Cardiac septum (tissue), 1 donor: ENCODE measurements at places on chromosomes 4 and X. TPM values are rescaled to one million over a fixed set of nuclear protein-coding genes. Genes with fewer than 3 reads are reported as not detected.
A peak's percentile ranks its signal among the peaks of the same experiment; 100 is the strongest.

- no peak for DNase-seq
These were observed 2.1 kb downstream of the CNGA2 start for GRCh38 chrX:151736685-151737084.

DNA sequence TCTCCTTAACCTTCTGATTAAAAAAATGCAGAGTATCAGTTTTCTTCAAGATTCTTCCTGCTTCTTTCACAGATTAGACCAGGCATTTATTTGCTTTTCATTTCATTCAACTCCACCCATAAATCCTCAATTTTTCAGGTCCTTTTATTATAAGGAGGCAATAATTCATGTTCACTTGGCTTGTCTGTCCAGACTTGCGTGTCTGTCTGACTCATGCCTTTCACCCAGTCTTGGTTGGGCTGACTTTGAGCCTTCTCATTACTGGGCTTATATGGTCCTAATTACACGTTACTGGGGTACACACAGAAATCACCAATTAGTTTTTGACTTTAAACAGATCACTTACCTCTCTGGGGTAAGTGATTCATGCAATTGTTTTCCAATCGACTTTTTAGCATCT is 48.8 kb upstream of the GALNT7 start:
- no peak for DNase-seq

DNA sequence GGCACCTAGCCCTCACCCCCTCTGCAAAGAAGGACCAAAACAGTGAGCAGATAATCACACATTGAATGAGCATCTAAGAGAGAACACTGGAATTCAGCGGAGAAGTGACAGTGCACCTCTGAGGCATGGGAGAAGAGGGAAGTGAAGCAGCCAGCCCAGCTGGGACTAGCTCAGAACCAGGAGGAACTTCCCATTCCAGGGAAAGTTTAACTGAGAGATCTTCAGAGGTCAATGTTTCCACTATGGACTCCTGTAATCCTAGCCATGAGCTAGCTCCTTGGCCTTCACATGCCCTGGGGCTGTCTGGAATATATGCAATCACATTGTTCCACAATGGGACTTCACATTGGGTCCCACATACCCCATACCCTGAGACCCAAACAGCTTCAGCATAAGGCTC is 24.4 kb downstream of the TLR6 start:
- DNase-seq = no peak

GRCh38 chr4:176545872-176546271 is 226.1 kb downstream of the SPCS3 start:
- DNase-seq = no peak

DNA sequence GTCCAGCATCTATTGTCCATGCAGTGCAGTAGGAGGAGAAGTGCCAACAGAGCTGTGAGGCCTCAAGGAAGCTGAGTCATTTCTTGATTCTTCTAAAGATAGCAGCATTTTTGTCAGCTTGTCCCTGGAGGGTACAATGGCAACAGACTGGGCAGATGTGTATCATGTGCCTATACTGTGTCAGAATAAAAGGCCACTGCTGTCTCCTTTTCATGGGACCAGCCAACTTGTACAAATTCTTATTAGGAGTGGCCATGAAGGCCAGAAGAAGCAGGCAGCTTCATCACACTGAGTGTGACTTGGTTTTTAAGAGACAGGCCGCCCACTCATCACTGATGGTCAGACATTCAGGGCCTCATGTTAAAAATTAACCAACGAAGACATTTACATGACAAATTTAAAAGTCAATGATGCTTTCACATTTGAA is 185.0 kb upstream of the FAM241A start:
- no peak for DNase-seq

Gene HPSE
- total RNA-seq = 0.97 TPM

GRCh38 chrX:97556359-97556758 is 672.7 kb downstream of the RPA4 start:
- DNase-seq = no peak

Gene STK26
- 1.7 TPM for total RNA-seq

GRCh38 chrX:45591650-45592049 is 391.0 kb upstream of the DIPK2B start:
- no peak for DNase-seq

Gene MTNR1A
- total RNA-seq = not detected

Gene HTR2C
- total RNA-seq = not detected

- no peak for DNase-seq
These were observed 96.5 kb upstream of the MAOA start for GRCh38 chrX:43559644-43560043.

Gene MBNL3
- total RNA-seq = 10.0 TPM

GRCh38 chrX:44401151-44401550 is 57.7 kb upstream of the EFHC2 start:
- DNase-seq = no peak

DNA sequence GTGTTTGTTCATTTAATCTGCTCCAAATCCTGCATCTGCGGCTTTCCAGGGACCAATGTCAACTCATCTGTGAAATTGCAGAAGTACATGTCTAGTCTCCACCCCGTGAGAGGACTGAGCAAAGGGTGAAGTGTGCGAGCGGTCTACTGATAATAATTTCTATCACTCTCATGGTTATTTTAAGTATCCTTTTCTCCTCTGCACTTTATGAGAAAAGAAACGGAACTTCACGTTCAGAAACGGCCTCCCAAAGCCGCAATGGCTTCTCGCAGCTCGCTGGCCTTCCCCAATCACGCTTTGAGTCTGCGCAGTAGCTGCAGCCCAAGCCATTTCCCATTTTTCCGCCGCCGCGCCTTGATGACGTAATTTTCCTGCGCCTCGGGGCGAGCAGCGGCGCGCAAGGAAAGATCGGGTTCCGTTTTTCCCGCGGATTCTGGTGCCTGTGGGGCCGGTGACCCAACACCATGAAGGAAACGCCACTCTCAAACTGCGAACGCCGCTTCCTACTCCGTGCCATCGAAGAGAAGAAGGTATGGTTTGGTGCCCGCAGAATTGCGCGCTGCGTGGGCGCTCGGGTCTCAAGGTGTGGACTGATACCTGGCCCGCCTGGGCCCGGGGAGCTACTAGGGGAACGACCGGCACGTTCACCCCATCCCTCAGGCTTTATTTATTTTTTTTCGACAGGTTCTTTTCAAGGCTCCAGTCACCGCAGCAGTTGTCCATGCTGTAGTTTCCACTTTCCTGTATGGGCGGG is at the start of gene EXOSC9:
Gene EXOSC9 (plus strand): TSS at position 363 of the 754 bp plus-strand sequence. CDS start 102 bp downstream, at position 465.
- peak; percentile 96 for DNase-seq

- DNase-seq = no peak
These were observed 176.7 kb downstream of the NPFFR2 start for GRCh38 chr4:72208421-72209075.

DNA sequence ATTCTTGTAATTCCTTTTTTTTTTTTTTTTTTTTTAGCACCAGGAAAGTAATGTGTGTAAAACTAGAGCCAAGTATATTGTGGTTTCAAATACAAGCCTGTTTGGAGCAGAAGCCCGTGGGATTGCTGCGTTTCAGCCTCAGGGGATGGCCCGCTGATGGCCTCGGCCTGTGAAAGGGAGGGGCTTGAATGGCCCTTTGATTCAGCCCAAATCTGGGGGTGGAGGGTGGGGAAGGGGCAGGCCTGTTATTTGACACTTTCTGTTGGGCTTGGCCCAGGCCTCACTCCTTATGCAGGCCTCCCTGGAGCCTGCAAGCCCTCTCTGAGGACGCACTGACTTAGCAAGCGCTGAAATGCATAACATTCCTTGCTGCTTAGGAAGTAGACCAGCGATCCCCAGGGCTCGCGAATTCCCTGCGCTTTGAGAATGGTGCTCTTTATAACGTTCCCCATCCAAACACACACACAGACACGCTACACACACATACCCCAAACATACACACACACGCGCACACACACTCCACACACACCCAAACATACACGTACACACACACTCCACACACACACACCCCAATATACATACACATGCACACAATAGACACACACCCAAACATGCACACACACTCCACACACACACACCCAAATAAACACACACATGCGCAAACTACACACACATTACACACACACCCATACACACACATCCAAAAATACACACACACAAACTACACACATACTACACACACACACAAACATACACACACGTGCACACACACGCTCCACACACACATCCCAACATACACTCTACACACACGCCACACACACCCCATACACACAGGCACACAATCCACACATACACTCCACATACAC is 29.6 kb downstream of the TLR10 start:
- DNase-seq = peak; percentile 87

Gene FGG
- not detected for total RNA-seq

DNA sequence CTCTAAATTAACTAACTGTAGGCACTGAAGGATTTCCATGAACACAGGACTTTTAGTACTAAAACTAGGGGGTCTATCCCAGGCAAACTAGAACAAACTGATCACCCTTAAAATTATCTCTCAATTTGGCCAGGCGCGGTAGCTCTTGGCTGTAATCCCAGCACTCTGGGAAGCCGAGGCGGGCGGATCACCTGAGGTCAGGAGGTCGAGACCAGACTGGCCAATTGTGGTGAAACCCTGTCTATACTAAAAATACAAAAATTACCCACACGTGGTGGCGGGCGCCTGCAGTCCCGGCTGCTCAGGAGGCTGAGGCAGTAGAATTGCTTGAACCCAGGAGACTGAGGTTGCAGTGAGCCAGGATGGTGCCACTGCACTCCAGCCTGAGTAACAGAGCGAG is 436.6 kb downstream of the RPA4 start:
- DNase-seq = no peak

Gene BST1
- total RNA-seq = 2.5 TPM

- no peak for DNase-seq
These were observed 382.7 kb downstream of the UNC5C start for GRCh38 chr4:95165926-95166524.

DNA sequence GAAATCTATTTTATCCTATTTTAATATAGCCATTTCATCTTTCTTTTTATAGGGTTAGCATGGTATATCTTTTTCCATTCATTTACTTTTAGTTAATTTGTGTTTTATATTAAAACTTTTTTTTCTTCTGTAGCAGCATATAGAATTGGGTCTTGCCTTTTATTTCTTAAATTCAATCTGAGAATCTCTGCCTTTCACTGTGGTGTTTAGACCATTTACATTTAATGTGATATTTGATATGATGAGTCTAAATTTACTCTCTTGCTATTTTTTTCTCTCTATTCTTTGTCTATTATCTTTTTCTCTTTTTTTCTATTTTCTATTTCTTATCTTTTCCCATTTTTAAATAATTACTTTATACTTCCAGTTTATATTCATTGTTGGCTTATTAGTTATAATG is 105.4 kb upstream of the HAND2 start:
- DNase-seq = no peak

DNA sequence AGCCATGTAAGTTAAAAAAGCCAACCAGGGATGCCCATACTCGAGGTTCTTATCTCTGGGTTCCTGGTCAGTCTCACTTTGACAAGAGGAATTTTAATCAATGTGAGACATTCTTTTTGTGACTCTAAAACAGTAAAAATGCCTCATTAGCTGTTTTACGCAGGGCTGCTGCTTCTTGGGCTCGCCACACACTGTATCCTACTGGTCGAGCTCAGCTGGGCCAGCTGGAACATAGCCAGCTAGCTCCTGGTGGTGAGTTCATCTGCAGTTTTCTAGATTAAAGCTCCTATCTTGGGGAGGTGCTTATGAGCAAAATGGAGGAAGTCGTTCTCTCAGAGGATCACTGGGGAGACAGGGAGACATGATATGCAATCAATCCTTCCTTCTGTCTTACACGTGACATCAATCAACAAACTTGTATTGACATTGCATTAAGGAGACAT is 55.9 kb upstream of the LEF1 start:
- no peak for DNase-seq

GRCh38 chrX:148728901-148729300 is 228.5 kb downstream of the AFF2 start:
- no peak for DNase-seq

- no peak for DNase-seq
These were observed 957.9 kb upstream of the PRKX start for GRCh38 chrX:4671344-4671743.

DNA sequence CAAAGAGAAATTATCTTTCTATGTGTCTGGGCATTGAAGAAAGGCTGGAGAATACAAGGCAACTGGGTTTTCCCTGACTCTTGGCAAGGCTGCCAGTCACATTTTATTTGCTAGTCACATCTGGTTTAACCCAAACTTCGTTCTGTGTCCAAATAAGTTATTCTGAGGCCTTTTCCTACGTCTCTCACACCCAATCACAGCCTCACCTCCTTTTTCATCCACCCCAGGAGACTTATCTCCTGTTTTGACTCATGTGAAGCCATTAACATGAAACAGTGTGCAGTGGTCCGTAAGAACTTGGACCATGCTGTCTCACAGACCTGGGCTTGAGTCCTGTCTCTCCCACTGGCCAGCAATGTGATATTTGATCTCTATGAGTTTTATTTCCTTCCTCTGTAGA is 59.3 kb downstream of the CNGA2 start:
- no peak for DNase-seq

Gene SASH3
- 3.8 TPM for total RNA-seq

DNA sequence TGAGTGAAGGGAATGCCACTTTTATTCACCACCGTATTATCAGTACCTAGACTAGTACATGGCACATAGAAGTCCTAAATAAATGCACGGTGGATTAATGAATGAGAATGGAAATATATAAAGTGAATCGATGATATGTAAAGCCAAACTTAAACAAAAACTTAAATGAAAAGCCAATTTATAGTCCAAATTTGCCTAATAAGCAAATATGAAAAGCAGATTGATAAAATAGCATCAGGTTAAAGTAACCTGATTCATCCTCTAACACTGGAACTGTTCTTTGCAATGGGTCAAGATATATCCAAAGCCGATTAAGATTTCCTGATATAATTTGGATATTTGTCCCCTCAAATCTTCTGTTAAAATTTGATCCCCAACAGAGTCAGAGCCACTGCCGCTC is 66.9 kb upstream of the MAGEB10 start:
- DNase-seq = no peak

Gene PPEF1
- 0.19 TPM for total RNA-seq
